WTC11 (cell line): ENCODE measurements at places on chromosomes 12 and 14. TPM values are rescaled to one million over a fixed set of nuclear protein-coding genes. Genes with fewer than 3 reads are reported as not detected.

- H3K36me3 ChIP-seq = no peaks in the 10 kb centered on the region
- no peak overlapping the region for H3K27ac ChIP-seq
- H3K4me1 ChIP-seq = peaks cover 27% of the 10 kb centered on the region
- no peak for DNase-seq
- H3K27me3 ChIP-seq = no peaks in the 10 kb centered on the region
- H3K4me3 ChIP-seq = no peak overlapping the region
These were observed 35.6 kb downstream of the SYNE3 start for GRCh38 chr14:95480887-95481226.

DNA sequence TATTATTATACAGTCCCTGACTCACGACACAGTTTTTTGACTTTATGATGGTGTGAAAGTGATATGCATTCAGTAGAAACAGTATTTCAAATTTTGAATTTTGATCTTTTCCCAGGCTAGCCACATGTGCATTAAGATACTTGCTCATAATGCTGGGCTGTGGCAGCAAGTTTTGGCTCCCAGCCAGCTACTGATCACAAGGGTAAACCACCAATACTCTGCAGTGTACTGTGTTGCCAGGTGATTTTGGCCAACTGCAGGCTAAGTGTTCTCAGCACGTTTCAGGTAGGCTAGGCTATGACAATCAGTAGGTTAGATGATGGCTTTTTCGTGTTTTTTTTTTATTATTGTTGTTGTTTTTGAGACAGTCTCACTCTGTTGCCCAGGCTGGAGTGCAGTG, 69.4 kb upstream of the ACTN1 start:
- no peak overlapping the region for H3K4me3 ChIP-seq
- H3K4me1 ChIP-seq = peaks cover 59% of the 10 kb centered on the region
- DNase-seq = no peak
- no peaks in the 10 kb centered on the region for H3K27me3 ChIP-seq
- 0 out of 2 replicates have a peak overlapping the region, but pooled peaks have one; percentile 44 for H3K27ac ChIP-seq
- peaks cover 3% of the 10 kb centered on the region; the same call in 1 of the 2 replicates for H3K36me3 ChIP-seq

DNA sequence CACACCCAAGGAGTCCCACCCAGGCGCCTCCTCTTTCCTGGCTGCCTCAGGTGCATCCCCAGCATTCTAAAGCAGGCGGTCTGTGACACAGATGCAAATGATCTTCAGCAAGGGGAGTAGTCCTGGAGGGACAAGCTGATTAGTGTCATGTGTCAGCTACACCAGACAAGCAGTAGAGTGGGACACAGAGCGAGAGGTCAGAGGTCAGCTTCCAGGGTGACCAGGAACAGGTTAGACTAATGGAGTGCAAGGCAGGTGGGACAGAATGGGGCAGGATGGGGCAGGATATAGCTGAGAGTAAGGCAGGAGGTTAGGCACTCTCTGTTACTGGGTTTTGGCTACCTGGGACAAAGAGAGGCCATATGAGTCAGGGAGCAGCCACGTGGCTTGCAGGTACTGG, 534.0 kb downstream of the FUT8 start:
- H3K4me1 ChIP-seq = peaks cover 39% of the 10 kb centered on the region
- no peak for DNase-seq
- no peak overlapping the region for H3K27ac ChIP-seq
- peaks cover 3% of the 10 kb centered on the region; the same call in 1 of the 2 replicates for H3K27me3 ChIP-seq
- H3K36me3 ChIP-seq = no peaks in the 10 kb centered on the region
- H3K4me3 ChIP-seq = no peak overlapping the region

DNA sequence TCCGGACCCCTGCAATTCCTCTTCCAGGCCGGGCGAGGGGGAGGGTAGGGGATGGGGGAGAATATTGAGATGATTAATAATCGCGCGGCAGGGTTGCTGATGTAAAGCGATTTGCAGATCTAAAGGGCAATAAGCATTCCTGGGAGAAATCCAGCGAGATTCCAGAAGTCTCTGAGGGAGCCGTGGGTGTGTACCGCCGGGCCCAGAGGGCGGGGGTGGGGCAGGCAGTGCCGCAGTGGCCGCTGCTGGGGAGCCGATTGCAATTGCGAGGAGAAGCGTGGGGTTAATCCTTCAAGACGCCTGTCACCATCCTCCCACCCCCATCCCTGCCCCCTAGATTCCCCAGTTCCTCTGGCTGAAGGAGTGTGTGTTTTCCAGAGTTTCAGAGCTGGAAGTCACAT, 16.4 kb downstream of the FOS start:
- H3K27ac ChIP-seq = peak overlapping the region; percentile 95
- peak; percentile 50 for DNase-seq
- H3K27me3 ChIP-seq = no peaks in the 10 kb centered on the region; the same call in 1 of the 2 replicates
- H3K4me1 ChIP-seq = peaks cover 12% of the 10 kb centered on the region

DNA sequence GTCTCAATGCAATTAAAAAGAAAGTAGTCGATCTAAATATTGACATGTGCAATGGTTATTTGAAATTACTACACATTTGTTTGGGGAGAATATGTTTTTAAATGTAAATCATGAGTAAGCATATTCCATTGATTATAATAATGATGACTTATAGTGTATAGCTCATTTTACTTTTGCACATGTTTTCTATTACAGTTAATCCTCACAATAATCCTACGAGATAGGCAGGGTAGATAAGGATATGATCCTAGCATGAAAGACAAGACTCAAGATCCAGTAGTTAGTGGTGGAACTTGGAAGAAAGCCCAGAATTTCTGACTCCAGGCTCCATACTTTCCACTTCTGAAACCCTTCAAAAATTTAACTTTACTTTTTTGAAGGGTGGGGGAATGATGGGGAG, 94.0 kb downstream of the NAV3 start:
- peaks cover 21% of the 10 kb centered on the region for H3K4me1 ChIP-seq
- H3K4me3 ChIP-seq = no peak overlapping the region
- DNase-seq = no peak
- no peak overlapping the region for H3K27ac ChIP-seq

- no peaks in the 10 kb centered on the region for H3K36me3 ChIP-seq
- no peak for DNase-seq
- H3K4me1 ChIP-seq = no peaks in the 10 kb centered on the region
- H3K4me3 ChIP-seq = no peak overlapping the region
- H3K27me3 ChIP-seq = no peaks in the 10 kb centered on the region
- H3K27ac ChIP-seq = no peak overlapping the region
These were observed 157.5 kb upstream of the LRIG3 start for GRCh38 chr12:59077575-59078426.

DNA sequence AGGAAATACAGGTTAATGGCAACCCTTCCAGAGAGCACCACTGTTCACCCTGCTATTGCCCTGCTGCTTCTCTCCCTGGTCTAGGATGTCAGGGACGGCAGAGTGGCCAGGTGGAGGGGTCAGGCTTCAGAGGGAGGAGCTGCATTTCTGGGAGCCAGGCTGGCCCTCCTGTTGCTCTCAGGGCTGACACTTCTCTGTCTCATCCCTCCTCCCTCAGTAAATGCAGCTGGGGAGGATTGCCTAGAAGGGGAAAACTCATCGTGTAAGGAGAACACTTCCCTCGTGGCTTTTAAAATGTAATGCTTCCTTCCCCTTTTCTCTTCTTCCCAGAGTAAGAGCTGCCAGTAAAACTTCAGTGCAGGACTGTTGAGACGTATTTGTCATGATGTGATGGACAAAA, 20.8 kb downstream of the SUSD6 start:
- H3K4me1 ChIP-seq = peaks cover 65% of the 10 kb centered on the region

Gene KCNC2
- not detected in 3 replicates for total RNA-seq

Gene KCNMB4
- 21.5 to 23.3 TPM (median 21.5 TPM) in 3 replicates for total RNA-seq

Gene PPP1R12A
- 74.2 to 83.8 TPM (median 77.0 TPM) in 3 replicates for total RNA-seq

Gene SLC25A47
- total RNA-seq = not detected in 3 replicates
